Posterior cingulate gyrus (tissue), 11 donors: ENCODE measurements at places on chromosomes 16 and 17.

DNA sequence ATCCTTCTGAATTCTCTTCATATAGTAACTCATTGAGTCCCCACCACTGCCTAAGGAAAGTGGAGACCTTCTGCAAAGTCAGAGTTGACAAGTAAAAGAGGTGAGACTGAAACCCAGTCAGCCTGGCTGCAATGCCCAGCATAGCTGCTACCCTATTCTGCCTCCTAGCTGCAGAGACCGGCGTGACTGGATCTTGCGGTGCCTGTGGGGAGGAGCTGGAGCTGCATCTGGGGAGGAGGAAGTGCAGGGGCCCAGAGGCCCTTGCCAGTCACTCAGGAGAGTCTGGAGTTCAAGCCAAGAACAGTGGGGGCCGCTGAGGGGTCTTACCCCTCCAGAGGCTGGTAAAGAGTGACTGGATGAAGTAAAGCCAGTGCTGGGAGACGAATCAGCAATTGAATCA is 35.0 kb upstream of the ZNF423 start:
- DNase-seq: no peak

GRCh38 chr16:67372664-67373063 is 20.6 kb downstream of the TPPP3 start:
- DNase-seq: no peak

GRCh38 chr16:57424583-57424982 is 20.0 kb downstream of the CCL17 start:
- DNase-seq: no peak

- no peak for DNase-seq
Measured at GRCh38 chr17:59494757-59495368, 70.5 kb upstream of the DHX40 start.

DNA sequence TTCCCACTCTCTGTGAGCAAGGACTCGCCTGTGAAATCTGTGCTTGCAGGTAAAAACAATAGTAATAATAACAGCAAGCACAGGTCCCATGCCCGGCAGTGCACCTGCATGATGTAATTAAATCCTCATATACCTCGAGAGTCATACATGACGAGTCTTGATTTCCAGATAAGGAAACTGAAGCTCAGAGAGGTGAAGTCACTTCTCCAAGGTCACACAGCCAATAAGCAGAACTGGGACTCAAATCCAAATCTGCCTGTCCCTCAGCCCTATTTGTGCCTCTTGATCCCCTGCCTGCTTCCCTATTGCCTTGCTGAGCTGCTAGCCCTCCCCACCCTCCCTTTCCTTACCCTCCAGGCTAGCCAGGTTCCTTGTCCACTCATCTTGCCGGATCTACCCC is 38.0 kb upstream of the CPNE2 start:
- DNase-seq: no peak
